ENCODE measurements at places on chromosomes 4 and X. TPM values are rescaled to one million over a fixed set of nuclear protein-coding genes. Genes with fewer than 3 reads are reported as not detected.

Gene PLAC1
- not detected for total RNA-seq

Gene TMEM156
- 1.1 TPM for total RNA-seq

Gene PAGE2B
- not detected for total RNA-seq

Gene DCX
- not detected for total RNA-seq

Gene CHST7
- total RNA-seq: 6.1 TPM

Gene AIFM1
- total RNA-seq: 69.9 TPM

DNA sequence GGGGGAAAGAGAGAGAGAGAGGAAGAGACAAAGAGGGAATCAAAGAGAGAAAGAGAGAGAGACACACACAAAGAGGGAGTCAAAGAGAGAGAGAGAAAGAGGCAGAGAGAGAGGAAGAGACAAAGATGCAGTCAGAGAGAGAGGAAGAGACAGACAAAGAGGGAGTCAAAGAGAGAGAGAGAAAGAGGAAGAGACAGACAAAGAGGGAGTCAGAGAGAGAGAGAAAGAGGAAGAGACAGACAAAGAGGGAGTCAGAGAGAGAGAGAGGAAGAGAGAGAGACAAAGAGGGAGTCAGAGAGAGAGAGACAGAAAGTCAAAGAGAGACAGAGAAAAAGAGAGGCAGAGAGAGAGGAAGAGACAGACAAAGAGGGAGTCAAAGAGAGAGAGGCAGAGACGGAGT lies 45.5 kb downstream of the MAGEA9 start:
- no peak overlapping the region for H3K27ac ChIP-seq
- no peaks in the 10 kb centered on the region for H3K27me3 ChIP-seq
- DNase-seq: no peak
- no peaks in the 10 kb centered on the region for H3K4me1 ChIP-seq

DNA sequence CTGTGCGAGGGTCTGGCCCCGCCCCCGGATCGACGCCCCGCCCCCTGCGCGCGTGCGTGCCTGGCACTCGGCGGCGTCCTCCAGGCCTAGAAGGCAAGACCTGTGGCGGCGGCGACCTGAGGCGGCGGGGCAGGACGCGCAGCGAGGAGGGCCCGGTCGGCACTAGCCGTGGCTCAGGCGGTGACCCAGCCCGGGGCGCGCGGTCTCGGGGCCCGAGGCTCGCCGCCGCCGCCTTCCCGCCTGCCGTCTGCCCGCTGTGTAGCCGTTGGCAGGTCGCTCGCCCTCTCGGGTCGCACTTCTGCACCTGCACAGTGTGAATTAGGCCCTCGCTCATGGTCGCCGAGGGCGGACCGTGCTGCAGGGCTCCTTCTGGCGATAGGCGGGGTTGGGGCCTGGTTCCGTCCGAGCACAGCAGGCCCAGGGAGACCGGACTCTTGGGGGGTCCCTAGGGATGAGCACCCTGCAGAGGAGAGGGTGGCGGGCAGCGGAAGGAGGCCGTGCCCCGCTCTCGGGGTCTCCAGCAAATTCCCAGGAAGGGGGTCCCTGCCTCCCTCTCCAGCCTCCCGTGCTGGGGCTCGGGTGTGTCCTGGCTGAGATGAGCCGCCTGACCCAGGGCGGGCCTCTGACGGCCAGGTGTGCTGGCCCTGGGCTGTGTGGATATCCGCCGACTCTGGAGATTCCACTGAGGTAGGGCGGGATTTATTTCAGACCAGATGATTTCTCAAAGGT lies 557 bp upstream of the FAM53A start:
- H3K27me3 ChIP-seq: no peaks in the 10 kb centered on the region
- H3K4me1 ChIP-seq: no peaks in the 10 kb centered on the region
- DNase-seq: no peak
- H3K36me3 ChIP-seq: no peaks in the 10 kb centered on the region

DNA sequence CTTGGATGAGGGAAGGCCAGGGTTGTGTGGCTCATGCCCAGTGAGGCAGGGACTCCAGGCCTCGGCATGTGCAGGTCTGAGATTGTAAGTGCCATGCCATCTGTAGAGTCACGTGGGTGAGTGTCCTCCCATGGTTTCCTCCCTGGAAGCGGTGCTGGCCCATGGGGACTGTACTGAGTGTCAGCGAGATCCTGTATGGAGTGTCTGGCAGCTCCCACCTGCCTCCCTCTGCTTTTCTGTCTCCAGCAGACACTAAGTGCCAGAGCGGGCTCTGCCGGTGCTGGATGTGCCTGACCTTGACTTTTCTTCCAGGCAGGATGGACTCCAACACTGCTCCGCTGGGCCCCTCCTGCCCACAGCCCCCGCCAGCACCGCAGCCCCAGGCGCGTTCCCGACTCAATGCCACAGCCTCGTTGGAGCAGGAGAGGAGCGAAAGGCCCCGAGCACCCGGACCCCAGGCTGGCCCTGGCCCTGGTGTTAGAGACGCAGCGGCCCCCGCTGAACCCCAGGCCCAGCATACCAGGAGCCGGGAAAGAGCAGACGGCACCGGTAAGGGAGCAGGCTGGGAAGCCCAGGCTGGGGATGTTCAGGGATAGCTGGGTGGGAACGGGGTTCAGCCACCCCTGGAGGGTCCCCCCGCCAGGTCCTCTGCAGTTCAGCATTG lies 7.6 kb downstream of the WFS1 start:
- H3K27ac ChIP-seq: no peak overlapping the region
- H3K36me3 ChIP-seq: no peaks in the 10 kb centered on the region
- DNase-seq: no peak
- peaks cover 10% of the 10 kb centered on the region for H3K4me1 ChIP-seq
- H3K4me3 ChIP-seq: no peak overlapping the region

- DNase-seq: no peak
- no peak overlapping the region for H3K27ac ChIP-seq
- H3K36me3 ChIP-seq: no peaks in the 10 kb centered on the region
- H3K4me1 ChIP-seq: no peaks in the 10 kb centered on the region
Measured at GRCh38 chr4:10395971-10396580, 61.1 kb downstream of the ZNF518B start.

DNA sequence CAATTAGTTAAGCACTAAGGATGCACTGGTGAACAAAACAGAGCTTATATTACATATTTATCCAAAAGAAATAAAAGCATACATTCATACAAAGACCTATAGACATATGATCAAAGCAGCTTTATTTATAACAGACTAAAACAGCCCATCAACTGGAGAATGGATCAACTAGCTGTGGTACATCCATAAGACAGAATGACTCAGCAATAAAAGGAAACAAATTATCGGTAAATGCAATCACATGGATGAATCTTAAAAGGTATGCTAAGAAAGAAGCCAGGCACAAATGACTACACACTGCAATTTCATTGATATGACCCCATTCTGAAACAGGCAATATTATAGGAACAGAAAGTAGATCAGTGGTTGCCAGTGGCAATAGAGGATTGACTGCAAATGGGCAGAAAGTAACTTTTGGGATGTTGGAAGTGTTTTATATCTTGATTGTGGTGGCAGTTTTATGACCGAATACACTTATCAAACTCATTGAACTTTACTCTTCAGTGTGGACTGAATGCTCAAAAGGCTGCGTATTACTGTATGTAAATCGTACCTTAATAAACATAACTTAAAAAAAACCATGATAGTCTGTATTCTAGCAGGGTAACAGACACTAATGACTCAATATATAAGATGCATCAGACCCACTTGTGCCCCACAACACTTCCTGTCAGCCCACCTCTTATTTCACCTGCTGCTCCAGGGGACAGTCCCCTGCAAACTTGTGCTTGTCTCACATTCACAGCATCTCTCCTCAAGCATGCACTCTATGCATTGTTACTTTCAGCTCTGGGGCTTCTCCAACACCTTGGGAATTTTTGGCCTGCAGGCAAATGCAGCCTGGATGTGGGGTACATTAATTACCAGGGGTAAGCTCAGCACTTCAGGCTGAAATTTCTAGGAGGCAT lies 59.1 kb downstream of the MID1IP1 start:
- H3K27me3 ChIP-seq: no peaks in the 10 kb centered on the region
- no peak for DNase-seq
- no peaks in the 10 kb centered on the region for H3K36me3 ChIP-seq

GRCh38 chr4:160350944-160351343 lies 1248.1 kb downstream of the RAPGEF2 start:
- H3K4me1 ChIP-seq: no peaks in the 10 kb centered on the region
- DNase-seq: no peak
- H3K27ac ChIP-seq: no peak overlapping the region
- no peak overlapping the region for H3K4me3 ChIP-seq
- no peaks in the 10 kb centered on the region for H3K36me3 ChIP-seq

DNA sequence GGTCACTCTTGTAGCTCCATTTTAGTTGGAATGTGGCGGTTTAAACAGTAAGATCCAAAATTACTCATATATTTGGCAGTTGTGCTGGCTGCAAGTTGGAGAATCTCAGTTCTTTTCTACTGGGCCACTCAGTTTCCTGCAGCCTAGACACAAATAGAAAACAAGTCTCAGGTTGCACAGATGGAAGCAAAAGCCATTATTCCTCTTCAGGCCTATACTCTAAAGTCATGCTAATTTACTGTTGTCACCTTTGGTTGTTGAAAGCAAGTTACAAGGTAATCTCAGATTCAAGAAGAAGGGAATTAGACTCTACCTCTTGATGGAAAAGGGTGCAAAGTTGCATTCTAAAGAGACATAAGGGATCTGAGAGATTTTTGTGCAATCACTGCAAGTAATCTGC lies 345.4 kb downstream of the ADAM29 start:
- H3K4me1 ChIP-seq: no peaks in the 10 kb centered on the region
- DNase-seq: no peak
- no peak overlapping the region for H3K4me3 ChIP-seq
- no peak overlapping the region for H3K27ac ChIP-seq
- H3K27me3 ChIP-seq: no peaks in the 10 kb centered on the region

- no peaks in the 10 kb centered on the region for H3K4me1 ChIP-seq
- H3K36me3 ChIP-seq: no peaks in the 10 kb centered on the region
- no peak overlapping the region for H3K4me3 ChIP-seq
- H3K27me3 ChIP-seq: no peaks in the 10 kb centered on the region
Measured at GRCh38 chr4:163866728-163867315, 372.3 kb downstream of the TMA16 start.

Measured in right lobe of liver (tissue), 6 donors.